ENCODE measurements at places on chromosomes 7 and 10. TPM values are rescaled to one million over a fixed set of nuclear protein-coding genes. Genes with fewer than 3 reads are reported as not detected.

ZNF485 gene
- total RNA-seq, result 5.9 TPM

VWDE gene
- 7.2 TPM for total RNA-seq

DEPP1 gene
- 9.9 TPM for total RNA-seq

SPDYE1 gene
- 0.09 TPM for total RNA-seq

PGAM2 gene
- 13.0 TPM for total RNA-seq

MYL10 gene
- not detected for total RNA-seq

MYH16 gene
- not detected for total RNA-seq

CCDC146 gene
- 15.8 TPM for total RNA-seq

All from cerebellum (tissue), 4 donors.